Activated CD4-positive, alpha-beta T cell treated with anti-CD3 and anti-CD28 coated beads for 1 hour (primary cell): ENCODE measurements at places on chromosomes 11 and 22.
A peak's percentile ranks its signal among the peaks of the same experiment; 100 is the strongest.

DNA sequence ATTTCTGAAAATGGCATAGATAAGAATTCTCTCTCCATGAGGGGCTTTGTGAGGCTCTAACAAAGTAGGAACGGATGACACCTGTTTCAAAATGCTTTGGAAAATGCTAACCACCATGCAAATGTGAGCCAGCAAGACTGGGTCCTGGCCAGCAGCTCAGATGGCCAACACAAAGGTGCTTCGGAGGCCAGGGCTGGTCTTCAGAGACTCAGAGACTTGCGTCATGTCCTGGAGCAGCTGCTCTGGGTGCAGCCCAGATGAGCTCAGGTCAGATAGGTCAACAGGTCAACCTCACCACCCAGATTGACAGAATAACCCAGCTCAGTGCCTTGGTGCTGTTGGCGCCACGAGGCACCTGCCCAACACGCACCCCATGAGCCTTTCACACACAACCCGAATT, 12.0 kb upstream of the TMEM121B start:
- DNase-seq = no peak

GRCh38 chr11:124640666-124641065, 18.0 kb downstream of the TBRG1 start:
- DNase-seq = no peak

GRCh38 chr11:22703040-22703439, 36.6 kb downstream of the GAS2 start:
- no peak for DNase-seq

GRCh38 chr22:33544707-33545106, 375.6 kb downstream of the LARGE1 start:
- no peak for DNase-seq

GRCh38 chr11:61698173-61698948, 18.2 kb downstream of the DAGLA start:
- no peak for DNase-seq

GRCh38 chr22:39727541-39727940, 157.0 kb downstream of the CACNA1I start:
- no peak for DNase-seq

DNA sequence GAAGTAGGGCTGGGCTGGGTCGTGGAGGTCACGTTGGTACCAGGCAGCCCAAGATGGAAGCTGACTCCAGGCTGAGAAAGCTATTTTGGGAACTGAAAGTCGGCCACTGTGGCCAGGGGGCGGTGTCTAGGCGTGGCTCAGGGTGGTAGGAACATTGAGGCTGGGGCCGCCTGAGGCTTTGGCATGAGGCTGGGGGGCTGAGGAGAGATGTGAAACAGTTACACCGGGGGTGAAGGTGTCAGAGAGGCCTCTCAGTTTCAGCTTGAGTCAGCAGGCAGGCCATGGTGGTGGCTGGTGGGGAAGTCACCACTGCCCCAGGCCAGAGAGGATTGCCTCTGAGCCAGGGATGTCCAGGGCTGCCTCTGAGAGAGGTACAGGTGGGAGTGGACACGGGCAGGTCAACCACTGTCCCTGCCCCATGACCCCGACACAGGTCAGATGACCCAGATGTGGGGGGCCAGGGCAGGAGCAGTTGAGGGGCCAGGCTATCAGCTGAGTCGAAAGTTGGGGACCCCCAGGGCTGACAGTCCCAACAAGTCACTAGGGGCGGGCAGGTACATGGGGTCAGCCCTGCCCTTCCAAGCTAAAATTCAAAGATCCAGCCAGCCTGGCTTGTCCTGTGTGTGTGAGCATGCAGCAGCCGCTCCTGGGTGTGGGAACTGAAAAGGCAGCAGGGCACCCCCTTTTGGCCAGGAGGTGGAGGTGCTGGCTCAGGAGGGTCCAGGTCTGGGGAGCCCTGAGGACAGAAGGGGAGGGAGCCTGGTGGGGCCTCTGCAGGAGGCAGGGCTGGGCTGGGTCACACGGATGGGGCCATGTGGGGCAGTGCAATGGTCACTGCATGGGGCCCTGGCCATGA, 7.2 kb downstream of the KCNK7 start:
- DNase-seq = peak; percentile 68

DNA sequence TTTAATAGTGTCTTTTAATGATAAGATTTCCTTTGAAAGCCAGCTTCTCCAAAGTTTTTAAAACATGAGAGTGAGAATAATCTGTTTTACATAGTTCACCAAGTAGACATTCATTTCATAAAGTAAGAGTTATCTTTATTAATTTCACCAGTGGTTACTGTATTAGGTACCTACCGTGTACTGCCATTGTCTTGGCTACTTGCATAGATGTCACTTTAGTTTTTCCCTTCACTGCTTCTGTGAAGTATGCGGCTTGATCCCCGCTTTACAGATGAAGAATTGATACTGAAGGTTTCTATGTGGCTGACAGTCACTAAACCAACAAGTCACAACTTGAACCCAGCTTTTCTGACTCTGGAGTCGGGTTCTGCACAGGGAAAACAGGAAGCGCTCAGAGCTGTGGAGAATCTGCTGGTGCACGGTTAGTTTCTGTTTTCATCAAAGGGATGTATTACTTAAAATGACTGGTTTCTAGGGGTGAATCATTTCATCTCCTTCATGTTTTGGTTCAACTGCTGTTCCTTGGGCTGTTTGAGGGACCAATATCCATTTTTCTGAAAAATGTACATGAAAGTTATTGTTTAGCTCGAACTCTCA, 39.3 kb upstream of the MYO18B start:
- no peak for DNase-seq

GRCh38 chr11:15119352-15119751, 4.6 kb downstream of the INSC start:
- DNase-seq = no peak
